ACHN (cell line): ENCODE measurements at places on chromosomes 1 and 21.
A peak's percentile ranks its signal among the peaks of the same experiment; 100 is the strongest.

GRCh38 chr1:248688527-248689298 is 13.9 kb downstream of the OR14I1 start:
- no peak for DNase-seq

DNA sequence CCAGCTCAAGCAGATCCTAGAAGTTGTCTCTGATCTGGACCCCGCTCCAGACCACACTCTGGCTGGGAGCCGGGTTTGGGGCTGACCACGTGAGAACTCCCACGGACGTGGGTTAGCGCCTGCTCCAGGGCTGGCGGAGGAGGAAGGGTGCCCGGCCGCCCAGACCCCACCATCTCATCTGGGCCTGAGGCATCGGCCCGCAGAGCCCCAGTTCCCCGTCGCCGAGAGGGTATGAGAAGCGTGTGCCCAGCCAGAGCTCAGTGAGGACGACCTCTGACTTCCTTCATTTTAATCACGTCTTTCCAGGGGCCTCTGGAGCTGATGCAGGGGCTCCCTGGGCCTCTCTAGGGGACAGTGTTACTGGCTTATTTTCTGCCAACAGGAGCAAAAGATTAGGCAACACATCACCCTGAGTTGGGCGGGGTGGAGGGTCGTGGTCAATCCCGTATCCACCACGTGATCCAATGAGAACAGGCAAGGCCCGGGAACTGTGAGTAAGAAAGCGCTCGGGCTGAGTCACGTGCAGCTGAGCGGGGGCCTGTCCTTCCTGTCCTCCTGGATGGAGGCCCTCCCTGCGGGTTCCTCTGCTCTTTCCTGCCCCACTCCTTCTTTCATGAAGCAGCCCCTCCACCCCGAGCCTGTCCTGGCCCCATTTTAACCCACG is 81.1 kb downstream of the SIK1 start:
- peak; percentile 30 for DNase-seq

DNA sequence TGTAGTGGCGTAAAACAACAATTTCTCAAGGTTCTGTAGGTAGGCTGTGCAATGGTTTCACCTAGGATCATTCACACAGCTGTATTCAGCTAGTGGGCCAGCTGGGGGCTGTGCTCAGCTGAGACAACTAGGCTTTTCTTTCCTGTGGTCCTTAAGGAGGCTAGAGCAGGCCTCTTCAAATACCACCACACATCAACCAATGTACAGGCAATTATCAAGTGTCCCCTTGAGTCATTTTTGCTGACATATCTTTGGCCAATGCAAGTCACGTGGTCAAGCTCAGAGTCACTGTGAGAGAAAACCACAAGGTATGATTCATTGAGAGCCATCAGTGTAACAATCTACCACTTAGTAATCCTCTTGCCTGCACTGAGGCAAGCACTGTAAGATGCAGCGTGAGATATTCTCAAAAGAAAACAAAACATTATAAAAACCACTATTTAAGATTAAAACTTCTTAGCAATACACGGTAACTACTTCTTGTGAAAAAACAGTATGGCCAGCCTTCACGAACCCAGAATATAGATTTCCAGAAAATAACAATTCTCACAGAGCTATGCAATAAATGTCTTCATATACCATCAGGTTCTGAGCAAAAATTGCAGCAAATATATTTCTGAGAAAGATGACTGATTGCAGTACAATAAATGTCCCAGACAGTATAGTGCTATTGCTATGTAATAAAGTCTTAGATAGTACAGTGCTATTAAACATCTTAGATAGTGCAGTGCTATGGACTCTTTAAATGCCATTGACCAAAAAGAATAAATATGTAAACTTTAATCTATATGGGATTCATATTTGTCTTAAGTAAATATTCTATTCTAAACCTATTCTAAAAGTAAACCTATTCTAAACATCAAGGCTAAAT is 55.3 kb downstream of the NME7 start:
- DNase-seq = peak; percentile 98

DNA sequence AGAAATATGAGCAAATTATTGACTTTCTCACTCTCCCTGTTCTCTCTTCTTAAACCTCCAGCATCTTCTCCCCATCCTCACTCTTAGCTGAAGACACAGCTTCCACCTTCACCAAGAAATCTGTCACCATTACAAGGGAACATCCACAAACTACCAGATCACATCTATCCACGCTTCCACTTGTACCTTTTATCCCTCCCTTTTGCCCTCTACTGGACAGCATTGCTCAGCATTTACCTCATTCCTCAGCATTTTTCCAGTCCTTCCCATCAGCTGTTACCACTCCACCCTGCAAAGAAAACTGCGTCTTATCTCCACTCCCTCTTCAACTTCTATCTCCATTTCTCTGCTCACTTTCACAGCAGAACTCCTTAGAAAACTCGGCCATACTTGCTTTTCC is 42.6 kb downstream of the KCNJ6 start:
- peak; percentile 13 for DNase-seq

GRCh38 chr1:187894349-187894748 is 1065.6 kb downstream of the PLA2G4A start:
- DNase-seq = no peak

DNA sequence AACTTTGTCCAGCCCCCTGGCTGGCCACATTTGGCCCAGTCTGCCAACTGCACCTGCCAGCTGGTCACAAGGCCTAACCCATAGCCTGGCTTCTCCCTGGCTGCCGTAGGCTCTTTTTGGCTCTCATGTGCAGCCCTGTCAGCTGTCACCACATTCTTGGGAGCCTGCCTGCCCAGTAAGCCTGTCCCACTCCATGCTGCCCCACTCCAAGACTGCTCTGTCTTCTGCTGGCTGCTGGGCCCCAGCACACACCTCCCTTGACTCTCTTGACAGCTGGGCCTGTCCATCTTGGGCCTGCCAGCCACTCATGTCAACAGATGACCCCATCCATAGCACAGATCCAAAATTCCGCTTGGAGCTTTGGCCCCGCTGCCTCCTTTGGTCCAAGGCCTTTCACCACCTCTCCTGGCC is 74.3 kb upstream of the EDN2 start:
- DNase-seq = no peak

DNA sequence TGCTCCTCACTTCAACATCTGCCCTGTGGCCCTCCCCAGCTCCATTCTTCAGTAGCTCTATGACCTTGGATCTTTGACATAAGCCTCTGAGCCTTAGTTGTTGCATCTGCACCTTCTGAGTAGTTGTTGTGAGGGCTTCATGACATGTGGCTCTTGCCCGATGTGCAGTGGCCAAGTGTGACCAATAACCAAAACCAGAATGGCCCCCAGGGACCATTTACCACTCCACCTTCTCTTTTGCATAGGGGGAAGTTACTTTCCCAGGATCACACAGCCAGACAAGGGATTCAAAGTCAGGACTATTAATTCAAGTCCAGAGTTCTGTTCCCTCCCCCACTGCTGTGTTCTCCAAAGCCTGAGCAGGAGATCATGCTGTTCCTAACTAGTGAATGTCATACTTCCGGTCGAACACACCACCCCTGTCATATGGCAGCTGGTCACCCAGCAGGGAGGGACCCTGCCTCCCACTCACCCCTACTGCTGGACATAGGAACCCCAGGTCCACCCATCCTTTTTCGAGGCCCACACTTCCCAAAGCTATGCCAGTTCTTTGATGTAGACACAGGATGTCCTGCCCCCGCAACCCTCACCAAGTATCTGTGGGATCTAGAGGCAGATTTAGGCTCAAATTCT is 4.0 kb downstream of the FGR start:
- DNase-seq = no peak

- peak; percentile 8 for DNase-seq
Measured at GRCh38 chr1:33634806-33635205, 162.4 kb downstream of the ZSCAN20 start.

GRCh38 chr1:18088077-18088594 is 19.5 kb upstream of the IGSF21 start:
- no peak for DNase-seq

DNA sequence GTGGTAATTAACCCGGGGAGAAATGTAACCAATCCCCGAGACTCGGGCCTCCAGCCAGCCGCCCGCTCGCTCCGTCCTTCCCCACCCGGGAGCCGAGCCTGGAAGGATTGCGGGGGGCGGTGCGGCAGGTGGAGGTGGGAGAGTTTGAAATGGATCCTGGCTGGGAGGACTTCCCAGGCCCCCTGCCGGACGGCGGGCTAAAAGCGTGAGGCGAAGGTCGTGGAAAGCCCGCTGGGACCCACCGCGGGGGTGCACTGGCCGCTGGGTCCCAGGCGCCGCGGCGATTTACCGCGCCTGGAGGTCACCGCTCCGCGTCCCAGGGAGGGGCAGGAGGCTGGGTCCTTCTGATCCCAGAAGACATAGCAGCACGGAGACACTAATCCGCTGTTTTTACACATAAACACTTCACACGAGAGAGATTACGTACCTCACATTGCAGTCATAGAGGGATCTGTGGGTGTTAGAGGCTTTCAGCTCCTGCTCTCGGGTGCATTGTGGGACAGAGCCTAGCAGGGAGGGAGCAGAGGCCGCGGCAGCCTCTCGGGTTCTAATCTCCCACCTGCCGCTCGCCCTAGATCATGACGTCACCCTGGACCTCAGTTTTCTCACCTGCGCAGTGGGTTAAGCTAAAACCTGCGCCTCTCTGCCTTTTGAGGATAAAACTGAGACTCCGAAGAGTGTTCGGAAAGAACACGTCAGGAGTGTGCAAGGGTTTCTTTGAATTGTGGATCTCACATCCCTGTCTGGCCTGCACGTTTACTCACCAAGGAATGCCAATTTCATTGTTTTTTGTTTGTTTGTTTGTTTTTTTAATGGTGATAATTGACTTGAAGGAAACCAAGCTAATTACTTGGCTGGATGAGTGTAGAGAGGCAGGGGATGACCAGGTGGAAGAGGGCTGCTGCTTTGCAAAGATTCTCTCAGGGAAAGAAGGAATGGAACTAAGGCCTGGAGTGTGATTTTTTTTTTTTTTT is 17.1 kb upstream of the TMEM9 start:
- DNase-seq = peak; percentile 81

DNA sequence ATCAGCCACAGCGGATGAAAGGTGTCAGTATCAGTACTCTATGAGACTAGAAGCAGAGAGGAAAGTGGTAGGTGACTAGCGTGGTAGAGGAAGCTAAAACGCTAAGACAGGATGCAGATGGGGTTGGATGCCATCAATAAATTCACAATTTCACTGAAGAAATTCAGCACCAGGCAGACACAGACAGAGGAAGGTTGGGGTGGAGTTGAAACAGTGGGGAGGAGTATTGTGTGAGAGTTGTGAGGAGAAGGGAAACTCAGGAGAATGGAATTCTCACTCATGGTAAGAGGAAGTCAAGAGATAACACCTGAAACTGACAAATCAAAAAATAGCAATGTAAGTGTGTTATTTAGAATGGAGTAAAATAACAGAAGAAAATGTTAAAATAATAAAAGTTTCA is 208.5 kb upstream of the DAB1 start:
- no peak for DNase-seq
